PC-3 (cell line): ENCODE measurements at places on chromosomes 13 and 19.
A peak's percentile ranks its signal among the peaks of the same experiment; 100 is the strongest.

- no peak for DNase-seq
These were observed 1.6 kb downstream of the ESD start for GRCh38 chr13:46795321-46795720.

- DNase-seq: no peak
These were observed 25.5 kb downstream of the RANBP3 start for GRCh38 chr19:5952193-5953029.

- DNase-seq: no peak
These were observed 8.1 kb downstream of the PAK4 start for GRCh38 chr19:39133431-39134270.

- DNase-seq: no peak
These were observed 315.9 kb downstream of the SLC7A1 start for GRCh38 chr13:29279356-29280254.

DNA sequence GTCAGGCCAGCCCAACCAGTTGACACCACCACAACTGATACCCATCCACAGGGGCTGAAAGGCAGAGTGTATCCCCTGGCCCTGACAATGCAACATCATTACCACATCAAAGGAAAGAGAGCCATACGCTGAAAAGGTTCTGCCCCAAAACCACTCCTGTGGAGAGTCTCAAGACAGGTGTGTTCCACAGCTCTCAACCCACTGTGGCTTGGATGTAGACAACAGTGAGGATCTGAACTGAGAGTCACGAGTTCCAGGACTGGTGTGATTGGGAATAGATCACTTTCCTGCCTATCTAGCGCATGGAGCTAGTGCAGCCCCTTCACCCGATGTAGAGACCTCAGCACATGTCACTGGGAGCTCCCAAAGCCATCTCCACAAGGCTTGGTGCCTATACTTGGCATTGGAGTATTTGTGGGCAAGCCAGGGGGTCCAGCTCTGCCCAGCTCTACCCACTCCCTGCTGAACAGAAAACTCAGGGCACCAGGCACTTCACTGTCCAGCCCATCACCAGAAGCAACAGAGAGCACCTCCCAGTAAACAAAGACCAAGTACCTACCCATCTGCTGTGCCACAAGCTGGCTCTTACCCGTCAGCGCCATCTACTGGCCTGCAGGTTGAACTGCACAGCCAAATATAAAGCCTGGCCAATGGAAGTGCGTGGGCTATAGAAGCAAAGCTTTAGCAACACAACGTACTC lies 579.5 kb downstream of the UQCRFS1 start:
- DNase-seq: peak; percentile 3

DNA sequence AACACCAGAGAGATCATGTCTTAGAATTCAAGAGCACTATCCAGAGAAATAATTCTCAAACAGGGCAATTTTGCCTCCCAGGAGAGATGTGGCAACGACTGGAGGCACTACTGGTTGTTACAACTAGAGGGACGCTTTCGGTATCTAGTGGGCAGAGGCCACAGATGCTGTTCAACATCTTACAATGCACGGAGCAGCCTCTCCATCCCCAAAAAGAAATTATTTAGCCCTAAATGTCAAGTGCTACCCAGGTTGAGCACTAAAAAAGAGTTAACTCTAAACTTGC lies 78.6 kb downstream of the ABCC4 start:
- no peak for DNase-seq

GRCh38 chr13:99353246-99353600 lies 46.0 kb upstream of the GPR183 start:
- no peak for DNase-seq

- peak; percentile 56 for DNase-seq
These were observed 2.0 kb downstream of the SPRY2 start for GRCh38 chr13:80338781-80339562.

- no peak for DNase-seq
These were observed 618.3 kb upstream of the PCDH20 start for GRCh38 chr13:62033934-62034333.

DNA sequence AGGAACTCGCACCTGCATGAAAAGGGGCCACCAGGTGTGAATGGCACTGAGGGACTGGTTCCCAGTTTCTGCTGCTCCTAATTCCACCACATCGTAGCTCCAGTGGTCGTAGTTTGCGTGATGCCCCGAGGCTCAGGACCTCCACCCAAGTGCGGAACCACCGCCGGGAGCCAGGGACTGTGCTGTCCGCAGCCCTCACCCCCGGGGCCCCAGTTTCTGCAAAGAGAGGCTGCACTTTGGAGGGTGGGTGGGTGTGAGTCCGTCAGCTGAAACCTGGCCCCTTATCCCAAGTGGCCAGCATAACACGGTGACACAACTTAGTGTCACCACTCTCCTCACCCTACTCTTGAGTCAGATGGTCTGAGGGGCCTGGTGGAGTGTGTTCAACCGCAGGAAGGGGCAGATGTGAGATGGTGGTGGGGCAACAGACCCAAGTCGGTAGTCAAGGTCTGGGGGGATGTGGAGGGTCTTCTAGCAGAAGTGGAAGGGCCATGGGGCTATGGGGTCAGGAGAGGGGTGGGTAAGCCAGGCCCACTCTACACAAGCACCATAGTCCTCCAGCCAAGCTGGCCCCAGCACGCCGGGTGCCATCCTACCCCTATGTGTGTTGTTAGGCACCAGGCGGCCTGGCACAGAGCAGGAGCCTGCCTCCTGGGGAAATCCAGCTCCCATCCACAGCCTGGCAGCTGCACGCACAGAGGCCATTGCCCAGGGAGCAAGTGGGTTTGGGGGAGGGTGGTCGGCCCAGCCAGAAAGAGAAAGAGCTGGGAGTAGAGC lies 1301.6 kb downstream of the UQCRFS1 start:
- no peak for DNase-seq

- DNase-seq: no peak
These were observed 3.1 kb downstream of the SLC17A7 start for GRCh38 chr19:49438261-49438660.

DNA sequence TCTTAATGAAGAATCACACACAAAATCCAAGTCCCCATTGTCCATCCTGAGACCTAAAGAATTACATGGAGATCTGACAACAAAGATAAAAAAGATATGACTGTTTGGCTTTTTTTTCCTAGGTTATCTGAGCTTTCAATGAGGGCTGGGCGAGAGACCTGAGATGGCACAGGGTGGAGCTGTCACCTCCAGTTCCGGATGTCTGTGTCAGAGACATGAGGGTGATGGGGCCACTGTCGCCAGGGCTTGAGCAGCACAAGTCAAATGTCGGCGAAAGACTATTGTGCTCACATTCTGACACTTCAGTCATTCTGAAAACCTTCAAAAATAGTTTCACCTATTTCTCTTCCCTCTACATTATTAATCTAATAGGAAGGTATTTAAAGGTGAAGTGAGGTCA lies 65.7 kb downstream of the SLC7A1 start:
- DNase-seq: no peak

DNA sequence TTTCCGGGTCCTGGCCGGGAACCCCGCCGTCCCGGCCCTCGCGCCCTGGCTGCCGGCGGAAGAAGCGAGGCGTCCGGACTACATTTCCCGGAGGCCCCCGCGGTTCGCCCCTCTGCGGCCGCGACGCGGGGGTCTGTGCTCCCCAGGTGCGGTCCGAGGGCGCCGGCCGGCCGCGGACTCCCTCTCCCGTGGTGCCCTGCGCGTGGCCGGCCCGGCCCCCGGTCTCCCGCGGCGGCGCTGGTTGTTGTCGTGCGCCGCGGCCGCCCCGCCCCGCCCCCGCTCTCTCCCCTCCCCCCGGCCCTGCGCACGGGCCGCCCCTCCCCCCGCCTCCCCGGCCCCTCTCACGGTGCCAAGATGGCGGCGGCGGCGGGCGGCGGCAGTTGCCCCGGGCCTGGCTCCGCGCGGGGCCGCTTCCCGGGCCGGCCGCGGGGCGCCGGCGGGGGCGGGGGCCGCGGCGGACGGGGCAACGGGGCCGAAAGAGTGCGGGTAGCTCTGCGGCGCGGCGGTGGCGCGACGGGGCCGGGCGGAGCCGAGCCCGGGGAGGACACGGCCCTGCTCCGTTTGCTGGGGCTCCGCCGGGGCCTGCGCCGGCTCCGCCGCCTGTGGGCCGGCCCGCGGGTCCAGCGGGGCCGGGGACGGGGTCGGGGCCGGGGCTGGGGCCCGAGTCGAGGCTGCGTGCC lies at the start of gene KMT2B:
Gene KMT2B, plus strand, starts transcription at position 339 of the 680 bp plus-strand sequence. Its CDS starts 16 bp downstream, at position 355.
- peak; percentile 89 for DNase-seq

DNA sequence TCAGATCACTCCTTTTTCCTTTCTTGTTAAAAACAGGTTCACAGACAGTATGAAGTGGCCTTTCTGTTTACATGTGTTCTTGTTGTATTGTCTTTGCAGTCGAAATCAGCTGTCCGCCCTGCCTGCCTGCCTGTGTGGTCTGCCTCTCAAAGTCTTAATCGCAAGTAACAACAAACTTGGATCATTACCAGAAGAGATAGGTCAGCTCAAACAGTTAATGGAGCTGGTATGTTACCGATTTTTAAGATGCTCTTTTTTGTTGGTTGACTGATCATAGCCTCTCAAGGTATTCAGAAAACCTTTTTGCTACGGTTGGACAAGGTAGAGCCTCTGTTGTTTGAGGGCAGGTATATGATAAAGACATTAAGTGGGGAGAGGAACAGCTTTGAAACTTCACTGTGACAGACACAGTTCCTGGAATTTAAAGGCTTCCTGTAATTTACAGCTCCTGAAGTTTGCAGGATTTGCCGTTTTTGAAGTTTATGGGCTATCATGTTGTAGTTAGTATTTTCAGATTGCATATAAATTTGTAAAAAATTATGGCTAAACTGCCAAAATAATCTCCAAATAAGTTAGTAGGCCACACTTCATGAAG lies 116.1 kb downstream of the LRCH1 start:
- no peak for DNase-seq

DNA sequence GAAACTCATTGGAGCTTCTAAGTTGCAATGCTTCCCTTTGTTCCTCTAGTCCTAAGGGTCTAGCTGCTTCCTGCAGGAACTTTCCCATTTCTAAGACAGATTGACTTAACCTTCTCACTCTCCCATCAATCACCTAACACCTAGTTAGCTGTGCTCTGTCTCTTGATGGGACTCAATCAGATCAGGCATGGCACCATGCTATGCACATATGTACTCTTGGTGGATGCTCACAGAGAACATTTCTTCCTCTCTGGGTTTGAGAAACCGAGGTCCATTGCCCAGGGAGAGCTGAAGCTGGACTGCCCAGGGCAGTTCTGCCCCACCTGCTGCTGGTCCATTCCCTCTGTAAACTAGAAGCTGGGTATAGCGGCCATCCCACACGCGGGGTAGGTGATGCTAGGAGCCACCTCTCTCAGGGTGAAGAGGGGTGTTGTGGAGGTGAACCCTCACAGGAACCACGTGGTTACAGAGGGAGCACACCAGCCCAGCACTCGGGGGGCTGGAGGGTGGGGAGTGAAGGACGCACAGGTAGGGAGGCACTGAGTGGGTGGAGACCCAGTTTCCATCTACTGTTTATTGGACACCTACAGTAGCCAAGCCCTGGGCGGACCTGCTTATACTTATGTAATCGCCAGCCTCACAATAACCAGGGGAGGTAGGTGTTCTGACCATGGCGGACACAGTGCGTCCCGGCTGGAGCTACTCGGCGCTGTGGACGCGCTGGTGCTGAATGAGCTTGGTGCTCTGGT lies 3.1 kb upstream of the UBE2M start:
- DNase-seq: no peak

GRCh38 chr19:39377373-39378362 lies 13.2 kb downstream of the PAF1 start:
- no peak for DNase-seq

DNA sequence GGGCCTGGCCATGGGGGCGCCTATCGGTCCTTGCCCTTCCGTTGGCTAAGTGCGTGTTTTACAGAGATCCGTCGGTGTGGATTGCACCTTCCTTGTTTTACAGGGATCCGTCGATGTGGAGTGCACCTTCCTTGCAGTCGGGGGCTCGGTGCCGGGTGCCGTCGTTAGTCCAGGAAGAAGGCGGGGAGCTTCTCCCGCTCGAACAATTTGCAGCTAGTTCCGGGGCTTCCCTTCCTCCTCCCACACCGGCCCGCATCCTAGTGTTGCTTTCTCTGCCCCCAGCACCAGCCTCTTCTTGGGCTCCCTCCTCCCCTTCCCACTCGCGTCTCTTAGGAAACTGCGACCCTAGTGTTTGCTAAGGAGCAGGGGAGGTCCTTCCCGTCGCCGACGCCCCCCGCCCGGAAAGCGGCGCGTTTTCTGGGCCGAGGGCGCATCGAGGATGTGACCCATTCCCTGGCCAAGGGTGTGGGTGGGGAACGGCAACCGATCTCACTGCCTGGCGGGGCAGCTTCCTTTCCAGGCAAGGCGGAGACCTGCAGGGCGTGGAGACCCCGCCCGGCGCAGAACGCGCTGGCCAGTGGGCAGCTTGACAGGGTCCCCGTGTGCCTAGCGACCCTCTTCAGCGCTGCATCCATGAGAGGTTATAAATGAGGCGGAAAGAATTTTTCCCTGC lies 75.7 kb upstream of the ZNF91 start:
- DNase-seq: no peak

DNA sequence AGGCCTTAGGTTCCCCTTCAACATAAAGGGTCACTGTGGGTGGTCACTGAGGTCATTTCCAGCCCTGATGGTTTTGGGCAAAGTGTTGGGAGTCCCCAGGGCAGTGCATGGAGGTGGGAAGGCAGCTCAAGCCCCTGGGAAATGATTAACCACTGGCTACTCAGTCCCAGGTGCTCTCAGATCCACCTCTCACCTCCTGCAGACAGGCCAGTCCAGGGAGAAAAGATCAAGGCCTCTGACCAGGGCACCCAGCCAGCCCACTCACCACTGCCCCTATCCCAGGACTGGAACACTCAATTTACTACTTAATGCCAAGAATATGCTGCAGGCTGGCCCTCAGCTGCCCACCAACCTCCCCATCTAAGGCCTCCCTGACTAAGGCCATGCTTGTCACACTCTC lies 1307.9 kb downstream of the UQCRFS1 start:
- DNase-seq: no peak

DNA sequence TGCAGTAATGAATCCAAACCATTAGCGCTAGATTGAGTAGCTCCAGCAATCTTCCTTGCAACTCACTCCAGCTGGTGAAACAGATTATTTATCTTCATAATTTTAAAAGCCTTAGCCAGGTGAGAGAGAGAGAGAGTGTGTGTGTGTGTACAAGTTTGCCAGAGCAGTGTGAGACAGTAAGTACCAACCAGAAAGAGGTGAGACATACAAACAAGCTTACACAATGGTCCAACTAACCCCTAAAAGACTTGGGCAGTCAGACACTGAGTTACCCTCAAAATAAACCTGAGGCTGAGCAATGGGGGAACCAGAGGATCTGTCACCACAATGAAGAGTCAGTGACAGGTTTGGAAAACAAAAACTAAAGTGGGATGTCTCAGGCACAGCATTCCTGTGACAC lies 8.1 kb upstream of the THSD1 start:
- no peak for DNase-seq

GRCh38 chr19:3378352-3379150 lies 12.2 kb downstream of the NFIC start:
- no peak for DNase-seq
